ENCODE measurements at places on chromosomes 7 and 10.

DNA sequence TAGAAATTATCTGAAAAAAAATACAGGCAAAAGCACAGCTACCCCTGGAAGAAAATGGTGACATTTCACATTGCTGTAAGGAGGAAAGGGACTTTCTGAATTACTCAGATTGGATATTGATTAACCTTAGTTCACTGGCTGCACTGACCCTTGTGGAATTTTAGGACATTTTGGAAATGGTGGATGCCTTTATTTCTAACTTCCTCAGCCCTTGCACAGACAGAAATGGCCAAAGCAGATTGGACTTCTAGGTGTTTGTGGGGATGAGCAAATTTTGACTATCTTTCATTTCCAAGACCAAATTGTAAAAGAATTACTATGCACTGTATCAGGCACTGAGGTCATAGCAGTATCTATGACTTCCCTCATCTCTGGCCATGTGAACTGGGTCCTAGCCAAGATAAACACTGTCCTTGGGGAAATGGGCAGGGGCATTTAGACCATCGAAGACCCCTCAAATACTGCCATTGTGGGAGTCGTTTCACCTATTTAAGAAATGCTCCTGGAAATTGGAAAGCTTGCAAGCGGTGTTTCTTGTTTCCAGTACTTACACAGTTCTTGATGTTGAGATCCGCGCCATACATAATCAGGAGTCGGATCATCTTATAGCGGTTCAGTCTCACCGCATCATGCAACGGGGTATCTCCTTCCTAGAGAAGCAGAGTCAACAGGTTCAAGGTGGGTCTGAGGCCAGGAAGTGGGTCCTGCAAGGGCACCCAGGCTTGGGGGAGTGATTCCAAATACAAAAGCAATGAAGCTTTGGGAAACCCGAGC lies 5.7 kb downstream of the ANKRD1 start:
- H3K36me3 ChIP-seq: peaks cover 54% of the 10 kb centered on the region
- H3K4me1 ChIP-seq: peaks cover 23% of the 10 kb centered on the region
- no peaks in the 10 kb centered on the region for H3K27me3 ChIP-seq
- DNase-seq: no peak
- no peak overlapping the region for H3K27ac ChIP-seq
- H3K4me3 ChIP-seq: no peak overlapping the region

DNA sequence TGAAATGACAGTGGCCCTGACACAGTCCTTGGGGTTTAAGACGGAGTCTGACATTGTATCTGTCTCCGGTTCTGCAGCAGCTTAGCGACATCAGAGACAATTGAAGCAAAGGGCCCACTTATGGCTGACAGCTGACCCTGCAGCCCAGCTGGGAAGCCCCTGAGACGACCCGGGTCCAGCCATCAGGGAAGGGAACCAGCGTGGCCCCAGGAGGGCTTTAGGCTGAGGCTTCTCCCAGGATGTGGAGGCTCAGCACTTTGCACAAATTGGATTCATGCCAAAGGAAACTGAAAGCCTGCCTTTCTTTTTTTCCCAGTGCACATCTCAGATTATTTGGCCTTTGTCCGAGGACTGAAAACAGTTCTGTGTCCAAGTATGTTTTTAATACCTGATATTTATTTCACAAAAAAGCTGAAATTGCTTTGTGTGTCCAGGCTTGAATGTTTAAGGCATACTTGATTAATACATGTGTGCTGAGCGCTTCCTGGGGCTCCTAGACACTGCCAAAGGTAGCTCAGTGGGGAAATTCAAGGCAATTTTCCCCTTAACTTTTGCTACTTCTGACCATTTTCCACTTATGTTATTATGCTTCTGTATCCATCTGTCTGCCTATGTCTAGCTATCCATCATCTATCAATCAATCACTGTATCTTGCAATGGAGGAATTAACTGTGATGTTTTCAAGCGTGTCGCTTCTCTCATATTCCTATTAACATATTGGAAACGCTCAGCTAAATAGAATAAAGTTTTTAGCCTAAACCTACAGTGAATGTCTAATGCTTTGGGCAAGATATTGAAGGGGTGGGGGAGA lies 34.8 kb downstream of the KLF6 start:
- no peak overlapping the region for H3K27ac ChIP-seq
- no peak overlapping the region for H3K4me3 ChIP-seq
- H3K27me3 ChIP-seq: no peaks in the 10 kb centered on the region
- no peak for DNase-seq
- peaks cover 10% of the 10 kb centered on the region for H3K4me1 ChIP-seq
- H3K36me3 ChIP-seq: no peaks in the 10 kb centered on the region

GRCh38 chr7:79610748-79611304 lies 157.4 kb upstream of the MAGI2 start:
- DNase-seq: no peak
- no peaks in the 10 kb centered on the region for H3K4me1 ChIP-seq
- no peak overlapping the region for H3K27ac ChIP-seq
- no peak overlapping the region for H3K4me3 ChIP-seq

GRCh38 chr7:13846386-13846785 lies 143.1 kb downstream of the ETV1 start:
- H3K27ac ChIP-seq: no peak overlapping the region
- DNase-seq: no peak
- no peaks in the 10 kb centered on the region for H3K27me3 ChIP-seq

DNA sequence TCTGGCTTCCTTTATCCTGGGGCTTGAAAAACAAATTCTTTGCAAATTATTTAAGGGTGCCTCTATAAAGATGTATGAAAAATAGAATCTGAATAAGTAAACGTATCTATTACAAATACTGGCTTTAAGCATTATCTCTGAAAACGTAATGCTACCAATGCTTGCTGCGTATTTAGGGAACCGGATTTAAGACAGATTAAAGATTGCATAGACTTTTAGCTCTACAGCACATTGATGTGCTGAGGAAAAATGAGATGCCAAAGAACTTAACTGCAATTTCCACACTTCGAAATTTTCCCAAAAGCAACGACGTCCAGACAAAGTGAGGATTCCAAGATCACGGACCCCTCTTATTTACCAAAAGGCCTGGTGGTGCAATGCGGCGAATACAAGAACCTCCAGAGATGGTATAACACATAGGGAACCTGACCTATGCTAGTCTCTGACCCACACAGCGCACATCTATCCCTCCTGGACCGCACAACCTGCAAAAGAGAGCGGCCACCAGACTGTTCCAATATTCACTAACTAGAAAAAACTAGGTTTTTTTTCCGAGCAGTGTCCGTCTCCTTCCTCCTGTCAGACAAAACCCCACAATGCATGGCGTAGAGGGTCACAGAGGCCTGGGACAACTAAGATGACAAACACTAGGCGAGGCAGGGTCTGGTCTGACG lies 34.3 kb upstream of the PHF14 start:
- peaks cover 15% of the 10 kb centered on the region for H3K4me1 ChIP-seq
- peak overlapping the region; percentile 99 for H3K27ac ChIP-seq
- DNase-seq: no peak
- no peaks in the 10 kb centered on the region for H3K27me3 ChIP-seq

All from SJSA1 (cell line).